Hippocampal formation (tissue), 2 donors: ENCODE measurements at places on chromosomes 6 and 20.

GRCh38 chr6:10429638-10430427, 15.0 kb upstream of the TFAP2A start:
- peak; percentile 69 for DNase-seq

DNA sequence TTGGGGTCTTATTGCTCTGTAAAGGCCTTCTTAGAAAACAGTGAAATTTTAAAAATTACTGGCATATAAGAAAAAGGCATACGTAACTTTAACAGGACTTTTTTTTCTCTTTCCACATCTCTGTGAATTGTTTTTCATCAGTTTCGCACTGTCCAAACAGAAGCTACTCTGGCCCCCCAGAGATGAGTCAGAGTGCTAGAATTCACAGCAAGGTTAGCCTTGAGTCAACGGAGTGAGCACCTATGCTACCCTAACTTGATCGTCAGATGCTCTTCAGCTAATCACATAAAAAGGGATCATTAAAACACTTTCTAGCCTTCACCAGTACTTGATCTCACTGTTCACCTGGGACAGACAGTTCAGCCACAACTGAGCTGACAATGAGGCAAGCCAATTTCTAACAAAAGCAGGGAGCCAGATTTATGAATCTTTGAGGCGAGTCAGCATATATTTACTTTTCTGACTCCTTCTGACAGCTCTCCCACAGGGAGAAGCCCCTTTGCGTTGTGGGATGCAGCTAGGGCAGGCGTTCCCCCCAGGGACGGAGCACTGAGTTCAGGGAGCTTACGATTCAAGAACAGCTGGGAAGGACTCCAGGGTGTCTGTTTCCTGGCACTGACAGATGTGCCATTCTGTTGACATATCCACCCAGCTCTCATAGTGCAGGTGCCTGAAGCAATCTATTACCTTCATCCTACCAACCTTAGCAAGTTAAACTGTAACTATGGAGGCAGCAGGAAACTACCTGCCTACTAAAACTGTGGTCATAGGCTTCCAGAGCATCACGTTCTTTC, 46.4 kb upstream of the SPDEF start:
- no peak for DNase-seq

DNA sequence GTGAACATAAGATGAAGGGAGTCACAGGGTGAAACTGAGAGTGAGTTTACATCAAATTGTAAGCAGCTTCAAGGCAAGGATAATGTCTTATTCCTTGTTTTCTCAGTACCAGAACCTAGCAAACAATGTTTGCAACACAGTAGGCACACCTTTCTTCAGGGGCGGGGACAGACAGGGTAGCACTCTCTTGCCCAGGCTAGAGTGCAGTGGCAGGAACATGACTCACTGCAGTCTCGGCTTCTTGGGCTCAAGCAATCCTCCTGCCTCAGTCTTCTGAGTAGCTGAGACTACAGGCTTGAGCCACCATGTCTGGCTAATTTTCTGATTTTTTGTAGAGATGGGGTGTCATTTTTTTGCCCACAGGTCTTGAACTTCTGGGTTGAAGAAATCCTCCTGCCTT, 299.8 kb downstream of the CD83 start:
- no peak for DNase-seq

GRCh38 chr20:37741570-37741969, 47.7 kb downstream of the CTNNBL1 start:
- DNase-seq, result no peak

DNA sequence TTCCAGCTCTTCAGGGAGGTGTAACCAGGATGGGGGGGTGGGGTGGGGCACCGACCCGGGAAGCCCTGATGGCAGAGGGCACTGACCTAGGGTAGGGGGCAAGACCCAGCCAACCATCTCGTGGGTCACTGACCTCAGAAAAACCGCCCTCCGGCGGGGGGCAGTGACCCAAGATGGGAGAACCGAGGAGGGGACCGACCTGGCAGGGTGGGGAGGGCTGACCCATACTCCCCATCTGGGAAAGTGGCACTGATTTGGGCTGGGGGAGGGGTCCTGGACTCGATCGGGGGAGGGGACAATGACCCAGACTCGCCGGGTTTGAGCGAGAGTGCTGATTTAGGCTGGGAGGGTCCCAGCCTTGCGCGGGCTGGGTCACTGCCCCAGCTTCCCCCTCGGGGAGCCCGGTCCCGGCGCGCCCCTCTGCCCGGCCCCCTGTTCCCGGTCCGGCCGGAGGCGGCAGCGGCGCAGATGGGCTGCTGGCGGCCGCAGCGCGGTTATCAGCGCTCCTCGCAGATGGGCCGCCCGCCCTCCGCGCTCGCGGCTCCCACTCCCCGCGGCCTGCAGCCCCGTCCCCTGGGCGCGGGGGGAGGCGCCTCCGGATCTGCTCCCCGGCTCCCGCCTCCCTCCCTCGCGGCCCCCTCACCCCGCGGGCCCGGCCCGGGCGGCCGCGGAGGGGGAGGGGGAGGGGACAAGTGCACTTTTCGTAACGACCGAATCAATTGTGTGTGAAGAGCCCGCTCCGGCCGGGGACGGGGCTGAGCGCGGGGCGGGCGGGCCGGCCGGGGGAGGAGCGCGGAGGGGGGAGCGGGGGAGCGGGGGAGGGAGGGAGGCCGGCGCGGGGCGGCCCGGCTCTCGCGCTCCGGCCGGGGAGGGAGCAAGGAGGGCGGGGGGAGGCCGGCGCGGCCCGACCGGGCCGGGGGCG, 2.2 kb downstream of the NOL4L start:
- DNase-seq, result peak; percentile 44

DNA sequence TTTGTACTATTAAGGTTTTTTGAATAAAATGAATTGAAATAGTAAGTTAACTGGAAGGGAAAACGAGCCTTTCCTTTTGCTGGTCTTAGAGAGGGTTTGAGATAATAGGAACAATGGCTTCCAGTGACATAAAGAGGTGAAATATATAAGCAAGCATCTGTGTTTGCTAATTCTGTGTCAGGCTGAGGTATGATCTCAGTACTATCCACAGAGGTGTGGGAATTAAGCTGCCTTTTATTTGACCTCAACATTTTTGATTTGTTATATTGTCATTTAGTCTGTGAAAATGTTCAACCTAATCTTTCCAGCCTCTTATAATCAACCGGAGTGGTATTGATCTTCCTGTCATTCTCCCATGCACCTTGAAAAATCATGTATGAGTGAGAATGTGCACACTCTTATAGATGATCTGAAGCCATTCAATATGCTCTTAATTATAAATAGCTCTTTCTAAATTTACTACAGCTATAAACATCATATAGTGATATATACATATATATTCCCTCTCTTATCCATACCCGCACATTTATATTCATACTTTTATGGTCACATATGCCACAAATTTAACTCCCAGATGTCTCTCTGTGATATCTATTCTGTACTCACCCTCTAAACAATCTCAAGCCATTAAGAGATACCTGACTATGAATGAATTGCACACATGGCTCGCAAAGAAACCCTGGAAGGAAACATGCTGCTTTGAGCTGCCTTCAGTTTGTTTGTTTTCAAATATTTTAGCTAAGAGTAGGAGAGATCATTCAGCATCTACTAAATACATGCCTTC, 754.7 kb upstream of the NRSN1 start:
- DNase-seq, result no peak

DNA sequence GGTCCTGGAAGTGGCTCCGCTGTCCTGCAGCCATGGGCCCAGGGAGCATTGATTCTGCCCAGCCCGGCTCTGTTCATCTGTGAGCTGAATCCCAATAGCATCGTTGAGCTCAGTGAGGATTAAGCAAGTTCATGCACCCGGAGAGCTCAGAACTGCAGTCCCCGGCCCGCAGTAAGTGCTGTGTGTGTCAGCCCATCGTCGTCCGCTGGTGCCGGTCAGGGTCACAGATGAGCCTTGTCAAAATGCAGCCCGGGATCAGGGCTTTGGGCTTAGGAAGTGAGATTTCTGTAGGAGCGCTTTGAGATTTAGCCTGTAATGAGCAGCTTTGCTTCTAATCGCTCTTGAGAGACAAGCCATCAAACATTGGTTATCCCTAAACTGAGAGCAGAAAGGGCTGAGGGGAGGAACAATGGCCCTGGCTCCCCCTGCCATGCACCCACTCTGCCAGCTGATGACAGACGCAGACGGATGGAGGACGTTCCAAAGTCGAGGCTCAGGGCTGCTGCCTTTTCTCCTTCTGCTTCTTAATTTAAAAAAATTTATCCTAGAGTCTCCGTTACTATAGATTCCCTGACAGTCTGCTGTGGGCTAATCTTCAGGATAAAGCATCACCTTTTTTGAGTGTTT, 25.6 kb upstream of the SULF2 start:
- DNase-seq, result no peak

GRCh38 chr20:63915471-63915870, 20.5 kb downstream of the DNAJC5 start:
- peak; percentile 14 for DNase-seq

DNA sequence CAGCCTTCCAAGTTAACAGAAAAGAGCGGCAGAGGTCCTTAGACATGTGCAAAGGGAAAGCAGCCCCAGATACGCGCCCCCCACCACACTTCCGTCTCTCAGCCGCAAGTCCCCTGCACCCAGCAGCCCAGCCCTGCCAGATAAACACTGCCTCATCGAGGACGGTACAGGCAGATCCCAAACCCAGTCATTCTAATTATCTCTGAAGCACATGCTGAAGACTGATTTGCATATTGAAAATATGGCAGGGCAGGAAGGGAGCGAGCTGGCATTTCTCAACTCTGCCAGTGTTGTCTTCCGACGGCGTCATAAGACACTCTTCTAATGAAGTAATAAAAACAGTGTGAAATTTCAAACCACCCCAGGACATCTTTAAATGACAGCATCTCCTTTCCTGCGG, 122.8 kb upstream of the CDH4 start:
- no peak for DNase-seq

- no peak for DNase-seq
These were observed 66.5 kb upstream of the LY86 start for GRCh38 chr6:6521961-6522482.

DNA sequence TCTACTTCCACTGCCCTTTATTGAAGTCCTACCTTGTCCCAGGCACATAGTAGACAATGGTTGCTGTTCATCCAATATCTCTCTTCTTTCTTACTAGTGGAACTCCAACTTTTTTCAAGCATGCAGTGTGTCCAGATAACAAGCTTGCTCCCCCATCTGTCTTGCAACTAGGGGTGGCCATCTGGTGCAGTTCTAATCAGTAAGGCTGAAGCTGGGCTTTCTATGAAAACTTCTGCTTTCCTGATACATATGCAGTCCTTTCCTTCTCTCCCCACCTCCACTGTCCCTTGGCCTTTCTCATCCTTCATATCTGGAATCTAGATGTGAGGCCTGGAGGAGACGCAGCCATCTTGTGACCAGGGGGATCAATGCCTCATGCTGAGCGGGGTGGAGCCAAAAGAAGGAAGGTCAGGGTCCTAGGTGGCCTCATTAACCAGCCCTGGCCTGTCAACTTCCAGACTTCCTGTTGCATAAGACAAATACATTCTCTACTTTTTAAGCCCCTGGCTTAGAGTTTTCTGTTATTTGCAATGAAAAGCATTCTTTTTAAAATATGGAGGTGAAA, 59.6 kb upstream of the ZFP64 start:
- DNase-seq, result no peak

GRCh38 chr20:43838703-43839060, 76.0 kb upstream of the TOX2 start:
- no peak for DNase-seq

GRCh38 chr6:142761756-142762155, 183.2 kb downstream of the HIVEP2 start:
- DNase-seq, result no peak

GRCh38 chr20:17725094-17725835, 25.5 kb downstream of the BANF2 start:
- no peak for DNase-seq

DNA sequence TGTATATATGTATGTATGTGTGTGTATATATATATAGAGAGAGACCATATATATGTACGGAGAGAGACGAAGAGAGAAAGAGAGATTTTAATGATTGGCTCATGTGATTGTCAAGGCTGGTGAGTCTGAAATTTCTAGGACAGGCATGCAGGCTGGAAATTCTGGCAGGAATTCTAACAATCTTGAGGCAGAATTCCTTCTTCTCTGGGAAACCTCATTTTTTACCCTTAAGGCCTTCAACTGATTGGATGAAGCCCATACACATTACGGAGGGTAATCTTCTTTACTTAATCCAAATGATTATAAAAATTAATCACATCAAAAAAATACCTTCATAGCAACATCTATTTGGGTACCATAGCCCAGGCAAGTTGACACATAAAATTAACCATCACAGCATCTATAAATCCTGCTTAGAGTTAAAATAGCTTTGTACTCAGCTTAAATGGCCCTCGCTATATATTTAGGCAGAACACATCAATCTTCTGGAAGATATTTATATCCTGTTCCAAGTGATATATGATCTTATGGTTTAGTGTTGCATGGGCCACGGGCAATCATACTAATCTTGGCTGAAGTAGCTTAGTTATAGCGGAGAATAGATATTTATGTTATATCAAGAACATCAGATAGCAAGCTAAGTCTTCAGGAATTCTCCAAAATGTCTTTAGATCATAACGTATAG, 36.6 kb downstream of the ABRACL start:
- DNase-seq, result no peak

GRCh38 chr6:10655508-10656055, 38.8 kb downstream of the C6orf52 start:
- DNase-seq, result no peak

DNA sequence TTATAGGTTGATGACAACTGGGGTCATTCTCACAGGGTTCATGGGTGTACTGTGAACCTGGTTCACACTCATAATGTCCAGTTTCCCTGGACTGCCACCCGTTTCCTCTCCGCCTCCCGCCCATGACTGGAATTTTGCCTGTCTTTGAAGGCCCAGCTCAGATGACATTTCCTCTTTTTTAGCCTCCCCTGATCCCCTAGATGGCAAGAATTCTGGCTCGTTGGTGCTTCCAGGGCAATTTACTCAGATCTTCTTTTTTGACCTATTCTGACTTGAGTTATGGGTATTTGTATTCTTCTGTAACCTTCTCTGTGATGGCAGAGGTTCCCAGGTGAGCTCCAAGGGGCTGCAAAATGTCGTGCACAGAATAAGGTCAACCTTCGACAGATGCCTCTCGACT, 5.7 kb upstream of the CITED2 start:
- DNase-seq, result no peak

DNA sequence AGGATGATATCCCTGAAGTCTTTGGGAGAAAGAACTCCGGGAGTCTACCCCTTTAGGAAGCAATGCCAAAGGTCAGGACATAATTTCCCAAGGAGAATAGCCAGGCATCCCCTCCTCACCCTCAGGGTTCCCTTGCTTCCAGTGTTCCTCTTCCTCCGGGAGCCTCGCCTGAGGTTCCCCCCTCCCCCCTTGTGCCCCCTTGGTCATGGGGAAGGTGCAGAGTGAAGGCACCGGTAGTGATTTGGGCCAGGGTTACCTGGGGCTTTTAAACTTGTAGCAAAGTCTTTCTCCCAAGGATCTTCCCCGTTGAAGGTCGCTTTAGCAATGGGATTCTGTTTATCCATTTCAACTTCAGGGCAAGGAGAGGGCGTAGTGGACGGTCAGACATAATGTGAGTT, 1.2 kb downstream of the ISM1 start:
- DNase-seq, result no peak

GRCh38 chr6:70380252-70380651, 33.1 kb upstream of the FAM135A start:
- DNase-seq, result no peak

GRCh38 chr6:83708970-83709747, at the start of gene SNAP91:
SNAP91 (minus strand) TSS chr6:83709101; CDS start chr6:83707927, 1,174 bp downstream.
- peak; percentile 28 for DNase-seq
